ENCODE measurements at places on chromosomes 1 and 21.

DNA sequence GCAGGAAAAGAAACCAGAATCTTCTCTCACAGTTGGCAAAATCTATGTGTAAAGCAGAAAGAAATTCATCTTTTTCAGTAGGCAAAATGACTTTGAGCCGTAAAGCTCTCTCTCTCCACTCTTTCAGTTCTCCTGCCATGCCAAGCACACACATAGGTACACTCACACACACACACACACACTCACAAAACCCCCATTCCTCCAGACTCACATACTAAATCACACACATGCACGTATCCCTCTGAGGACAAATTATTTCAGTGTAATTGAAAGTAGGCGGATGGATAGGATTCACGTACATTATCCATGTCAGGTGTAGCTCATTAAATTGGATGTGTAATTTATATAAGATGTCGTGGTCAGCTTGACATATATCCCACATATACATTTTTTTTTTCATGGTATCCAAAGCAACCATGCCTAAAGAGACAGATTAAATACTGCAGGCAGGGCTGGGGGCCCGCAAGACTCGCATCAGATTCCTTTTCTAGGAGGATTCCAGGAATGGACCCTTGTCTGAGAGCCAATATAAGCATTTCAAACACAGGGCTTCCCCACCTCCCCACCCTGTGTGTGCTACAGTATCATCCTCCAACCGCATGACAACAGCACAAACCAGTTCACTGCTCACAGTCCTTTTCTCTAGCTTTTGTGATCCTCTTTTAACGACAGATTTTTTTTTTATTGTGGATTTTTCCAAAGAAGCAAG lies 320.9 kb downstream of the PCP4 start:
- DNase-seq, result no peak

DNA sequence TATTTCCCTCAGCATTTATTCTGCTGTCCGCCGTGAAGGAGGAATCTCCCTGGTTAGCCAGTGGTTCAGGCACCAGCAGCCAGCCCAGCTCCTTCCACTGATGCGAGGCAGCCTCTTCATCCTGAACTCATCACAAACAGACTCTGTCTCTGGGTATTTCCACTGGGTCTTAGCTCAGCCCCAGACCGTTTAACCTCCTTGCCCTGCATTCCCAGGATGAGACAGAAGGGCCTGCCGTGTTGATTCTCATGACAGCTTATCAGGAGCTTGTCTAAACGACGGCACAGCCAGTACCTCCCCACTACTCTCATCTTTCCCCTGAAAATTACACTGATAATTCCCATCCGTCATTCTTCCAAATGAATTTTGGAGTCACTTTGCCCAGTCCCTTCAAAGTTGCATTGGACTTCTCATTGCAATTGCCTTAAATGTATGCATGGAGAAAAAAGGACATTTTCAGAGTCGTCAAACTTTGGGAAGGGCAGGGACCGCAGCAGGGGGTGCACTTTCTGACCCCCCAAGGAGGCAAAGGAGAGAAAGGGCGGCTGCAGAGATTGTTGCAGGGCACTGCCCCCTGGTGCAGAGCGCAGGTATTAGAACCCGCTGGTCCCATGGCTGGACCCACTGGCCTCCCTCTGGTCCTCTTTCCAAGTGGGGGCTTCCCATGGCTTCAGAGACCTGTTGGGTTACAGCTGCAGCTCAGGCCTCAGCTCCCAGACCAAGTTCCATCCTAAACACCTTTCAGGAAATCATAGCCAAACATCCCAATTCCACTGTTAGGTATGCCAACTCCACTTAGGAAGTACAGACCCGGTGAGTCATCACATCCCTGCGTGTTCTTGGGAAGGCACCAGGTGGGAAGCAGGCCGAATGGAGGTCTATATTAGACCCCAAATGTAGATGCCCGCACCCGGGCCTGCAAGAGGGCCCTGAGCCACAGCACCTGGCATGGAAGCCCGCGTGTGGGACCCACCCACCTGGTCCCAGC lies 3.7 kb upstream of the MEGF6 start:
- no peak for DNase-seq

DNA sequence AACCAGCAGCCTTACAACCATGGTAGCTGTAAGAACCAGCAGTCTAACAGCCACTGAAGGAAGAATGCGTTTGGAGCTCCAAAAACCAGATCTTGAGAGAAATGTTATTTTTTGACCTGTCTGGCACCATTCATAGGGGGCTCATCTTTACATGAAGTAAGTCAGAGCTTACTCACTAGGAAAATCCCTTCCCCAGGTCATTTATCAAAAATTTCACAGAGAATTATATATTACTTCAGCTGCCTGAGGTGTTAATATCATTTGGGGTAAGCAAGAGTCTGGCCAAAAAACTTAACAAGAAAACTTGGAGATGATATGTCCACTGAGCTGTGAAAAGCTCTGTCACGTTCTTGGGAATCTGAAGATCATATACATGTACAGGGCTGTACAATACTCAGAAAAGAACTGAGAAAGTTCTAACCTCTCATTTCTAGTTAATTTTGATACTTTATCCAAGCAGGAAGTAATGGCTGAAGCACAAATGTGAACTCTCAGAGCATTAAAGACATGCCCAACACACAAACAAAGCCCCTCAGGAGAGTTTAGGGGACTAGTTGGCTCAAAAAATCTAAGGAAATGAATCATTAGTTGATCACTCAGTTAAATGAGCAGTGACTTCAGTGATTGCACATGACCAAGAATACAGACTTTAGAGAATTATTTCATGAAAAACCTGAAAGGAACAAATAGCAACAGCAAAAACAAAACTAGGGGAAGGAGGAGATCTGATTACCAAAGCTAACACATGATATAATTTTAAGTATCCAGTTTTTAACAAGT lies 681.1 kb downstream of the LTN1 start:
- no peak for DNase-seq

- peak; percentile 75 for DNase-seq
Measured at GRCh38 chr1:223363856-223364684, at the start of gene SUSD4. Gene SUSD4 (minus strand): TSS chr1:223364176. CDS start chr1:223363425, 751 bp downstream.

- DNase-seq, result peak; percentile 83
Measured at GRCh38 chr1:2231532-2232254, 3.6 kb downstream of the SKI start.

GRCh38 chr21:29374481-29374880 lies 75.8 kb downstream of the BACH1 start:
- DNase-seq, result no peak

DNA sequence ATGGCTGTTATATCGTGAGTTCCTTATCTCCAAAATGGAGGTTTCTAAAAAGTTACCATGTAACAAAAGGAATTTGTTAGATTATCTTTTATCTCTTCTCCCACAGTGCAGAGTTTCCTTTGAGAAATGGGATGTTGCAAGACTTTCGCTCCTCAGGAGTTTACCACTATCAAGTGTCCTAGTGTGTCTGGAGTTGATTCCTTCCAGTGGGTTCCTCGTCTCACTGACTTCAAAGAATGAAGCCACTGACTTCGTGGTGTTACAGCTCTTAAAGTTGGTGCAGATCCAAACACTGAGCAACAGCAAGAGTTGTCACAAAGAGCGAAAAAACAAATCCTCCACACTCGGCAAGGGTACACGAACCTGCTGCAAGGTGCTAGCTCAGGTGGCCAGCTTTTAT lies 37.0 kb downstream of the SPAG17 start:
- DNase-seq, result no peak

GRCh38 chr1:156006666-156007376 lies 13.9 kb downstream of the SSR2 start:
- no peak for DNase-seq

DNA sequence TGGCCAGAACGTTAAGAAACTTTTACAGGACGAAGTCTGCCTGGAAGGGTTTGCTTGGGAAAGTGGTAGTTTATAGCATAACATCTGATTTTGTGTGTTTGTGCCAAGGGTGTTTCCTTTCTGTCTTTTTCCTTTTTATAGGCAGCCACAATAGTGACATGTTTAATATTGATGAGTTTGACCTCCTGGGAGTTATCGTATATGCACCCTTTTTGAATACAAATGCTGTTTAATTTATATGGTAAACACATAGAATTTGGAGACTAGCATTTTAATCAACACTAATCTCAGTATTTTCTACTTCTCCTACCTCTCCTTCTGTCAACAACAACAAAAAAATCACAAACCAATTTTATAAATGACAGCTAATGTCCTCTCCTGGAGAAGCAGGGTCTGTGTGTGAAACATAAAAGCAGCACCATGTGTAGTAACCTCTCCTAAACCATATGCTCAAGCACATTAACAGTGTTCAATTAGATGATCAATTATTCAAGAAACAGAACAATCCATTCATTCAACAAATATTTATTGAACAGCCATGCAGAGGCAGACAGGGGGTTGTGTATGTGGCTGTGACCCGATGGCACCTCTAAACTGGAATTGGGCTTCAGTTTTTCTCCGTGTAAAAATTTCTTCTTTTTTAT lies 604 bp upstream of the FMN2 start:
- no peak for DNase-seq

- DNase-seq, result no peak
Measured at GRCh38 chr1:94025383-94026340, 95.3 kb downstream of the ABCA4 start.

DNA sequence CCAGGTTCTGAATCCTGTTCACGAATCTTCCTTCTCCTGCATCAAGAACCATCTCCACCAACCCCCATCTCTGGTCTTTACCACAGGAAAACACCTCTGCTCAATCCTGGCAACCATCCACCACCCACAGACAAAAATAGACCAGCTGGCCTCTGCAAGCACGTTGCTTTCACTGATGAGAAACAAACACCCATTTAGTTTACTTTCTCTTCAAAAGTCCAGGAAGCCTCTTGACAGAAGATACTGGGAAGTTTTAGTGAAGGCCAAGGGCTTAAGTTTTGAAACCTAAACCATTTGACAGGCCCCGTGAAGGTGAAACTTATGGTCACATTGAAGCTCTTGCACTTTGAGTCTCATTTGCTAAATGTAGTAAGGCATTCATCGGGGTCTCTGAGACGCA lies 122.6 kb upstream of the PPP2R5A start:
- no peak for DNase-seq

GRCh38 chr21:45570826-45571601 lies 28.8 kb upstream of the SLC19A1 start:
- DNase-seq, result no peak

DNA sequence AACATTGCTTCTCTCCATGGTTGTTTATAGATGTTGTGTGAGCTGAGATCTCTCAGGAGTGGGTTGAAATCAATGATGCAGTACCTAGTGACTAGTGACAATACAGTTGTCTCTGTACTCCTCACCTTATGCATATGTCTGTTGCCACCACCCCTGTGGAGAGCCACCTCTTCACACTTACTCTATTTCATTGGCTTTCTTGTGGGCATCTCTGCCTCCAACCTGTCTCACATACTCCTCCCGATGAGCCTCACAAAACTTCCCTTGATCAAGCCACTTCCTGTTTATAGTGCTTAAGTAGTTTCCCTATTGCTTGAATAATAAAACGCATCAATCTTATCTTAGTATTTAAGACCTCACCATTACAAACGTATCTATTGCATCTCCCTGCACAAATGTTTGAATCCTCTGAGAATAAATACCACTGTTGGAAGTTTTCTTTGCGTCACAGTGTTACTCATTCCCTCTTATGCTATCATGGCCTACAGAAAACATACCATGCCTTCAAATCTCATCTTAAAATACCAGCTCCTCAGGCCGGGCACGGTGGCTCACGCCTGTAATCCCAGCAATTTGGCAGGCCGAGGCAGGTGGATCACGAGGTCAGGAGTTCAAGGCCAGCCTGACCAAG lies 54.7 kb upstream of the GREM2 start:
- no peak for DNase-seq

DNA sequence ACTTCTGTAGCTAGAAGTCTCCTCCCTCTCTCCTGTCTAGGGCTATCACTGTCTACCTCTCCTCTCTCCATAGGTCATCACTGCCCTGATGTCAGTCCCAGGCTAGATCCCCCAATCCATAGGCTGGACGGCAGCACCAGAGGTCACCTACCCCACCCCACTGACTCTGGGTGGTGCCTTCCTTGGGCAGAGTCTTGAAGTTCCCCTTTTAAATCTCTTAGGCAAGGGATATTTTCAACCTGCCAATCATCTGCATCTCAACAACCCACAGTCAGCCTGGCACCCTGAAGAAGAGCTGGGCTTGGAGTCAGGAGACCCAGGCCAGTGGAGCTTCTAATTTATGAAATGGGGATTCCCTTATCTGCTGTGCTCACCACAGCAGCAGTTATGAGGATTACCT lies 13.2 kb downstream of the MYBPH start:
- no peak for DNase-seq

DNA sequence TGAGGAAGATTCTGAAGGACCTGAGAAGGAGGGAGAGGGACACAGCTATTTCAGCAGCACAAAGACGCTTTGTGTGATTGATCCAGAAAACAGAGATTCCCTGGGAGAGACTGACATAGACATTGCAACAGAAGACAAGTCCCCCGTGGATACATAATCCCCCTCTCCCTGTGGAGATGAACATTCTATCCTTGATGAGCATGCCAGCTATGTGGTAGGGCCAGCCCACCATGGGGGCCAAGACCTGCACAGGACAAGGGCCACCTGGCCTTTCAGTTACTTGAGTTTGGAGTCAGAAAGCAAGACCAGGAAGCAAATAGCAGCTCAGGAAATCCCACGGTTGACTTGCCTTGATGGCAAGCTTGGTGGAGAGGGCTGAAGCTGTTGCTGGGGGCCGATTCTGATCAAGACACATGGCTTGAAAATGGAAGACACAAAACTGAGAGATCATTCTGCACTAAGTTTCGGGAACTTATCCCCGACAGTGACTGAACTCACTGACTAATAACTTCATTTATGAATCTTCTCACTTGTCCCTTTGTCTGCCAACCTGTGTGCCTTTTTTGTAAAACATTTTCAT lies 161.3 kb upstream of the SGIP1 start:
- DNase-seq, result no peak

GRCh38 chr1:193486671-193487229 lies 300.3 kb upstream of the B3GALT2 start:
- DNase-seq, result no peak

GRCh38 chr1:40837601-40838000 lies 24.6 kb downstream of the CITED4 start:
- DNase-seq, result no peak

Measured in dorsolateral prefrontal cortex (tissue), 122 donors.